OCI-LY7 (cell line): ENCODE measurements at places on chromosomes 4 and X. TPM values are rescaled to one million over a fixed set of nuclear protein-coding genes. Genes with fewer than 3 reads are reported as not detected.

DNA sequence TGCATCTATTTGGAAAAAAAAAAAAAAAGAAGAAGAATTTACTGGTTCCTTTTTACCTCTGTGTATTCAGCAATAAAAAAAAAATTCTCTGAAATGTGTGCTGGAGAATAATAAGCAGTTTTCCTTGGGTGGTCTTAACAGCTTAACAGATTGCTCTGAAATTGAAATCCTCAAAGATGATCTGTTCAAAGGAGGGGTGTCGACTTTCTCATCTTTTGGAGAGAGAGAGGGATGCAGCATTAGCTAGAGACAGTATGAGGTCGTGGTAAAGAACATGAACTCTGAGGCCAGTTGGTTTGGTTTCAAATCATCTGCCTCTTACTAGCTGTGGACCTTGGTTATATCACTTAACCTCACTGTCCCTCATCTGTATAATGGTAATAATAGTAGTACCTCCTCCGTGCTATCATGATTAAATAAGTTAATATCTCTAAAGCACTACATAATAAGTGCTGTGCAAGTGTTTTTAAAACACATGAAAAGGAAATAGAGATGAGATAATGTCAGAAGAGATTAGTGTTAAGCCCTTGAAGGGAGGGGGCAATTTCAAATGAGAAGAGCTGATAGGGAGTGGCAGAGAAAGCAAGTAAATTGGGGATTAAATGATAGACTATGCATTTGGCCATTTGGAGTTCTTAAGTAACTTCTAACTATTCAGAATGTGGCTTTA, 109.9 kb upstream of the LIMCH1 start:
- no peak for DNase-seq

- DNase-seq, result no peak
Observed at GRCh38 chr4:102862016-102862415, 6.8 kb upstream of the CISD2 start.

GRCh38 chrX:65932173-65933084, 107.5 kb downstream of the VSIG4 start:
- peak; percentile 33 for DNase-seq

GRCh38 chrX:132756439-132756838, 202.0 kb downstream of the HS6ST2 start:
- no peak for DNase-seq

DNA sequence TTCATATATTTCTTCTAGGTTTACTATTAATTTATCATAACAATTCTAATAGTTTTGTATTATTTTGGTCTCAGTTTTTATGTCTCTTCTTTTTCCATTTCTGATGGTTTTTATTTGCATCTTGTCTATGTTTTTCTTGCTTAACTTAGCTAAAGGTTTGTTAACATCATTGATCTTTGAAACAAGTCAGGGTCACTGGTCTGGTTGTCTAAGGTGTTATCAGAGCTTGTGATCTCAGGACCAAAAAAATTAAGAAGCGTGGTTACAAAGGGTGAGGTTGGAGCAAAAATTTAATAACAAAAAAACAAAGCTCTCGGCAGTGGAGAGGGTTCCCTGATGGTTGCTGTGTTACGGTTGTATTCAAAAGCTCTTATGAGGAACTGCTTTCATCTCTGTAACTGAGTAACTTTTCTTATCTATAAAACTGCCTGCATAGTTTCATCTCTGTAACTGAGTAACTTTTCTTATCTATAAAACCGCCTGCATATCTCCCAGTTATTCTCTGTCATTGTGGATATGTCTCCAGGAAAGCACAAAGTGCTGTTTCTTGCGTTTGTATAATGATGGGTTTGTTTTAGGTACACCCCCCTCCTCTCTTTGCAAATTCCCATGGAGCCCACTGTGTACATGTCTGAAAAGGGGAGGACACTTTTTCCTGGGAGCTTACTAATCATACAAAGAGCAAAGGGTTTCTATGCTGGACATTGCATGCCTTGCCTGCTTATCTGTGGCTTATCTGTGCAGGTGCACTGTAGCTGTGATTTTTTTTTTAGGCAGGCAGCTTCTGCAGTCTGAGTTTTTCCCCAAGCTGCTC, 62.4 kb upstream of the UGT2B15 start:
- no peak for DNase-seq

DNA sequence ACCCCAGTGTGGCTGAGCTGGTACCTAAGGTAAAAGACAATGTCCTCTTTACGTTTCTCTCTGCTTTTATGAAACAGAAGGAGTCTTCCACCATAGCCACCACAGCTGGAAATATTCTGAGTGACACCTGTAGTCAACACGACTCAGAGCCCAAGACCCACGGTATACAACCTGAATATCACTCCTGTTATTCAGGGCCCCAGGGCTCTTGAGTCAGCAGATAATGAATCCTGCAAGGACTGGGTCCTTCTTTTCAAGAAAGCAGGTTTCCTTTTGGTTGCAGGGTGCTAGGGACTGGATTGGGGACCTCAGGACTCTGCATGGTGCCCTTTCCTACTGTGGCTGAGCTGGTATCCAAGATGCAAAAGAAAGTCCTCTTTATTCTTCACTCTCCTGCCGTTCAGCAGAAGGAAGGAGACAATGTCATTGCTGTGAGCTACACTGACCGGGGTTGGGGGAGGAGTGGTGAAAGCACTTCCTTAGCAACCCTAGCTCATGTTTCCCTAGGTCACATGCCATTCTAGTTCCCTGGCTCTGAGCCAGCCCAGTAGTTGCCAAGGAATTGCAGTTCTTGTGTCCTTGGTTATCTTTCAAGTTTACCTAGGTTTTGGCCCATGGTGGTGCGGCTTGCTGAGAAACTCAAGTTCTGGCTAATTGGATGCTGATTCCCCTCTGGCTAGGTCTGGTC, 23.7 kb upstream of the UNC5C start:
- DNase-seq, result no peak

GRCh38 chr4:184514121-184514988, 40.0 kb upstream of the IRF2 start:
- DNase-seq, result no peak

DNA sequence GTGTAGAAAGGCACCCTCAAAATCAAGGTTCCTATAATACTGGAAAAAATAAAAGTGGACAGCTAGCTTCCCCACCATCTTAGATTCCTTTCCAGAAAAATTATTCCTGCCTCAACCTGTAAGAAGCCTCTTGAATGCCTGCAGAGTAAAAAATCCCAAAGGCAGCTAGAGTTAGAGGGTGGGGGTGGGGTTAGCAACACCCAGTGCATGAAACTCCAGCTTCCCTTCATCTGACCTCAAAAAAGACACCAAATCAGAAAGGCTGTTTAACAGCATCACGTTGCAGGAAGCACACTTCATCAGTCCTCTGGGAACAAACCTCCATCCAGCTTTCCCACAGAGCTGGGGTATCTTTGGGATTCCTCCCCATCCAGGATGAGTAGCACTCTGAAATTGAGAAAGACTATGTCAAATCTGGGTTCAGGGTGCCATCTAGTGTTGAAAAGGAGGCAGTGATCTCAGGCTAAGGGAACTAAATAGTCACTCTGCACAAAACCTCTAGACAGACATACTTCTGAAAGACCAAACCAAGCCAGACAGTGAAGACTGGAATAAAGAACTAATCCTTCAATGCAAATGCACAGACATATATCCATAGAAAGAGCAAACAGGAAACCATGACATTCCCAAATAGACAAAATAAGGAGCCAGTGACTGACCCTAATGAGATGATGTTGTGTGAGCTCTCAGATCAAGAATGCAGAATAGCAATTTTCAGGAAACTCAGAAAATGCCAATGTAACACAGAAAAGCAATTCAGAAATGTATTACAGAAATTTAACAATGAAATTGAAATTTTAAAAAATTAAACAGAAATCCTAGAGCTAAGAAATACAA, 97.9 kb downstream of the ARHGEF9 start:
- DNase-seq, result peak; percentile 29

DNA sequence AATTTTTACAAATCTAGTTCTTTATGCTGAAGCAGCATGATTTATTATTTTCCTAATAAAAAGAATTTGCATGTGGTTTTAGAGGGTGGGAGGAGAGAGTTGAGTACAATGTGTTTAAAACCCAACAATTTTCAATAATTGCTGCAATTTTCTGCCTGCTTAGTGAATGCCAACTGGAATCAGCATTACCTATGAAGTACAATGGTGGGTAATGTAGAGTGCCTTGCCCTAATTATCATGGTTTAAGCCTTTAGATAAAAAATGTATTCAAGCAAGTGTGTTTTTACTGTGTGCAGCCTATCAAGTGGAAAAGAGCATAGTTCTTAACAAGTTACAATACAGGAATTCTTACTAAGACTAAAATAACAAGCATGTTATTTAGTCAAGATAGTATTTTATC, 77.9 kb upstream of the ANKRD50 start:
- no peak for DNase-seq

GRCh38 chr4:153341575-153342090, 2.9 kb upstream of the MND1 start:
- DNase-seq, result peak; percentile 86

GRCh38 chrX:126481916-126482315, 70.7 kb downstream of the DCAF12L1 start:
- no peak for DNase-seq

DNA sequence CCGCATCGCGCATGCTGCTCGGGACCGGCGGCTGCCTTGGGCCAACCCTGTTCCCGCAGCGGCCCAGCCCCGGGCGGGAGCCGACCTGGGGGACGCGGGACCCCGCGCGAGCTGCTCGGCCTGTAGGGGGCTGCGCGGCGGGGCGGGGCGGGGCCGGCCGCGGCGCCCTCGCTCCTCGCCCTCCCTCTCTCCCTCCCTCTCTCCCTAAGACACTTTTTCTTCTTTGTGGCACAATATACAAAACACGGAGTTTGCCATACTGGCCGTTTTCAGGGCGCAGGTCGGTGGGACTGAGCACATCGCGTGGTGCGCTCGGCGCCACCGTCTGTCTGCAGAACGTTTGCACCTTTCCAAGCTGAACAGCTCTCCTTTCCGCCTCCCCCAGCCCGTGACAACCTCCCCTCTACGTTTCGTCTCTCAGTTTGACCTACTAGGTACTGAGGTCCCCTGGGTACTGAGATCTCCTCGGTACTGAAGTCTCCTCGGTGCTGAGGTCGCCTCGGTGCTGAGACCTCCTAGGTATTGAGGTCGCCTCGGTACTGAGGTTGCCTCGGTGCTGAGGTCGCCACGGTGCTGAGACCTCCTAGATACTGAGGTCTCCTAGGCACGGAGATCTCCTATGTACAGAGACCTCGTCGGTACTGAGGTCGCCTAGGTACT, 261.1 kb upstream of the PLCXD1 start:
- peak; percentile 21 for DNase-seq

DNA sequence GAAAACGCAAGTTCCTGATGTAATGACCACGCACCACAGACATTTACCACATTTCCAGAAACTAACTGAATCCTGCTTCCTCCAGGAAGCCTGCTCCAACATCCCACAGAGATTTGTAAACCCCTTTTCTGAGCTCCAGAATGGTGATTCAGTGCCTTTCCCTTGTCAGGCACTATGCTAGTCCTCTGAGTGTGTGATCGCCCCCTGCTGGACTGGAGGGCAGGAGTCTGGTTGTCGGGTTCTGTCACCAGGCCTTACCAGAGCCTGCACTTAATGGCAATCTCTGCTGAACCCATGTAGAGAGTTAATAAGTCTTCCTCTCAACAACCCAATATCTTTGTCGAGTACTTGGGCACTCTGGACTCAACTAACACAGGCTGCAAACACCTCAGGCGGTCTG, 14.5 kb upstream of the KDM5C start:
- DNase-seq, result peak; percentile 26

DNA sequence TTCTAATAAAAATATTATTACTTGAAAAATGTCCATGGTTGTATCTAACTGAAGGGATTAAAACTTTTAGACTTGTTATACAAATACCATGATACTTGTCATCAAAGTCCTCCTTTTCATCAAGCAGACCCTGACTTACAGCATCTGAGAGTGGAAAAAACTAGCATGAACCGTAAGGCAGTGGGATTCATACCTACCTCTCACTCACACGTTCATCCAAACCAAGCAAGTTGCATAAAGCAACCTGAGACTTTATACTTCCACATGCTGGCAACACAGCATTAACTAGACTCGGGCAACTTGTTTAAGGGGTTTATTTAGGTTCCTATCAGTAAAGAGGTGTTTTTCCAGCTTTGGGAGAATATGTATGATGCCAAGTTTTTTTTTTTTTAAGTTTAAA, 22.6 kb upstream of the TLR7 start:
- no peak for DNase-seq

DNA sequence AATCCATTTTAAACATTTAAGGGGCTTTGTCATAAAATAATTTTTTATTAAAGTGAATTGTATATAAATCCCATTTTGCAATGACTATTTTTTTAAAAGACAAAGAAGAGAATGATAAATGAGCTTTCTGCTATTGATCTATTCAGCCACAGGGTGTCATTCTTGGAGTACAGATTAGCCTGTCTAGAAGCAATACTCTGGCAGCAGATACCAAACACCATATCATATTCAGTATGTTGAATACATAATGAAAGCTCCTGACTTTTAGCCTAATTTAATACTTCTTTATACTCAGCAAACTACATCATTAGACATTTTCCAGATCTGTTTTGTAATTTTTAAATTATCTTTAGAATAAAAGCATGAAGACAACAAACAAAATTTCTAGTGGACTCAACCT, 496.3 kb downstream of the PDGFC start:
- no peak for DNase-seq

DNA sequence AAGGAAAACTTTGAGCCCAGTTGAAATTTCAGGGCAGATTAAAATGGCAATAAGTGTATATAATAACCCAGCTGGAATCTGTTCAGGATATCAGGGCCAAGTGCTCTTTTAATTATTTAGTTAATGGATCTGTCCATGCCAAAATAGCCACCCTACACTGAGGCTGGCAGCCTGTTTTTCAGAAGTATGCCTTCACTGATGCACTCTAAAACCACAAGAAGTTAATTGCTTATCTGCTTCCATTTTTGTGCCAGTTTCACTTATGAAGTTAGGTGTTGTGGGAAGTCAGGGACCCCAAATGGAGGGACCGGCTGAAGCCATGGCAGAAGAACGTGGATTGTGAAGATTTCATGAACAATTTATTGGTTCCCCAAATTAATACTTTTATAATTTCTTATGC, 960.3 kb downstream of the C4orf33 start:
- DNase-seq, result no peak

GRCh38 chr4:18100657-18101056, 79.1 kb upstream of the LCORL start:
- no peak for DNase-seq

GRCh38 chr4:157014621-157015591, 43.3 kb upstream of the PDGFC start:
- DNase-seq, result no peak

GRCh38 chr4:183971929-183972490, 66.9 kb downstream of the STOX2 start:
- DNase-seq, result no peak

Gene PARM1
- not detected in 2 replicates for total RNA-seq

Gene FGF16
- not detected in 2 replicates for total RNA-seq

Gene FANCB
- 23.7 and 24.8 TPM in 2 replicates for total RNA-seq

Gene RAPGEF2
- total RNA-seq, result 6.5 and 8.4 TPM in 2 replicates

Gene GAGE2A
- not detected in 2 replicates for total RNA-seq

Gene PGAM4
- 0.53 TPM in 1 of 2 replicates, not detected in the other for total RNA-seq

Gene LAGE3
- total RNA-seq, result 31.3 and 40.6 TPM in 2 replicates

Gene PALLD
- 2.5 and 2.8 TPM in 2 replicates for total RNA-seq

Gene XAGE2
- not detected in 2 replicates for total RNA-seq

Gene FAAH2
- total RNA-seq, result 1.3 and 2.1 TPM in 2 replicates

Gene USP26
- total RNA-seq, result not detected in 2 replicates
